ENCODE measurements at places on chromosomes 6 and 20.

DNA sequence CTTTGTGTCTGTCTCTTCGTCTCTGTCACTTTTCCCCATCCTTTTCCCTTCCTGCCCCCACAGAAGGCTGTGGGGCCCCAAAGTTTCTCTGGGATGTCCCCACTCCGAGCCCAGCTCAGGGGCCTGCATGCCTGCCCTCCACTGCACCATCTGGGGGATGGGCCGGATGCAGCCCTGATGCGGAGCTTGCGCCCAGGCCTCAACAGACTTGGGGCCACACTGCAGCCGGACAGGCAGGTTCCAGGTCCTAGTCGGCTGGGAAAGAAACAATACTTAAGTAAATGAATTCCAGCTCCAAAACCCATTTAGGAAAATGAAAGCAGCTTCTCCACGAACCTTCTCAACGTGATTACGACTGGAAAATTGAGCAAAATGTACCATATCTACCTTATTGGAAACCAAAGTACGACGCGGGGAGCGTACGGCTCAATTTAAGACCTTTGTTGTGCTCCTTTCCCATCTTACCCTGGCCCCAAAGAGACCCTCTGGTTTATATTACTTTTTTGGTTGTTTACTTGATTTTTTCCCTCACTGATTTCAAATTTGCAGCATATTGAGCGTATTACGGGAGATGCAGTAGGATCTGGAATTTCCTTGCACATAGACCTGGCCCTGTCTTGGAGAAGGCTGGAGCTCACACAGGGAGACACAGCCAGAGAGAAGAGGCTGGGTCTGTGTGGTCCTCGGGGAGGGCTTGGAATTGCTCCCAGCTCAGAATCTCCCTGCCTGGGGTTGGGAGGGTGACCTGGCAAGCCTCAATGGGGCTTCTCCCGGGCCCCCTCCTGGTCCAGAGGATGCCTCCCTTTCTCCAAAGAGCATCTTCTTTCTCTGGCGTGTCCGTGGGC lies 8.0 kb downstream of the FOXC1 start:
- peak; percentile 75 for DNase-seq

GRCh38 chr6:126086560-126086959 lies 100.2 kb downstream of the TRMT11 start:
- DNase-seq: no peak

DNA sequence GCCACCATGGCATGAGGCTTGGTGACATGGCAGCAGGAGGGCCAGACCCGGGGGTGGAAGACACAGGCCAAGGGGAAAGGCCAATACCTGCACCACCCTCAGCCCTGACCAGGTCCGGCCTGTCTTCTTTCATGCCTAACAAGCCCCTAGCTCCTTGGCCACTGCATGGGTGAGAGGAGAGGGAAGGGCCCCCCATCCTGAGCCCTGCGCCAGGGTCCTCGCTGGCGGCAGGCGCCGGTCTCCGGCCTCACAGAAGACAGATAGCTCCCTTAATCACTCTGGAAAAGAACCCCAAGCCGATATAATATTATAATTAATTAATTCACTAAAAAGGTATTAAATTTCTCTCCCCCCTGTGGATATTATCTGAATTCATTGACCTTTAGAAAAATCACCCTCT lies 41.4 kb downstream of the MDFI start:
- DNase-seq: no peak

DNA sequence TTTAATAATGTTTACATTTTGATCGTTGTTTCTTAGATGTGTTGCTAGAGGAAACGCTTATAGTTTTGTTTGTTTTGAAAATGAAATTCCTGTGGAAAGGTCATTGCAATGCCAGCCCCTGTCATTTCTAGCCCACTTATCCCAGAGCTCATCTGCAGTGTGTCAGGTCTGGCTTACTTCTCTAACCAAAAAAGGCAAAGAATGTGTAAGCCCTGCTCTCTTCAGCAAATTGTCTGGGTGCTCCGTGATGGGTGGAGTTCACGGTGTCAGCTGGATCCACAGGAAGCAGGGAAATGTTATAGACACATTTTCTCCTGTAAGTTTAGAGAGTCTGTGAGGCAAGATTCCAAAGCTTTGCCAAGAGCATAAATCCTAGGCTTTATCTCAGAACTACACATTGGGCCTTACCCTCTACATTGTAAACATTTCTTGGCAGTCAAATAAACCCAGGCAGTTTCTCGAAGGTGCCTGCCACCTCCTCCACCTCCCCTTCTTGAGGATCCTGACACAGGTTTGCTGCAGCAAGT lies 50.9 kb downstream of the RPRD1B start:
- no peak for DNase-seq

- no peak for DNase-seq
Measured at GRCh38 chr6:49151957-49152356, 311.1 kb downstream of the MMUT start.

GRCh38 chr6:50978380-50979170 lies 159.9 kb downstream of the TFAP2B start:
- DNase-seq: no peak

DNA sequence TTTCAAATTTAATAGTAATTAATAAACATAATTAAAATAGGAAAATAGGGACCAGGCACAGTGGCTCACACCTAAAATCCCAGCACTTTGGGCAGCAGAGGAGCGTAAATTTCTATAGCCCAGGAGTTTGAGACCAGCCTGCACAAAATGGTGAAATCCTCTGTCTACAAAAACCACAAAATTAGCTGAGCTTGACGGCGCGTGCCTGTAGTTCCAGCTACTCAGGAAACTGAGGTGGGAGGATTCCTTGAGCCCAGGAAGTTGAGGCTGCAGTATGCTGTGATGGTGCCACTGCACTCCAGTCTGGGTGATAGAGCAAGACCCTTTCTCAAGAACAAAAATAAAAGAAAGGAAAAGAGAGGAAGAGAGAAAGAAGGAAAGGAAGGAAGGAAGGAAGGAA lies 1387.0 kb upstream of the ADGRB3 start:
- no peak for DNase-seq

GRCh38 chr6:148528292-148528691 lies 185.7 kb downstream of the SASH1 start:
- no peak for DNase-seq

DNA sequence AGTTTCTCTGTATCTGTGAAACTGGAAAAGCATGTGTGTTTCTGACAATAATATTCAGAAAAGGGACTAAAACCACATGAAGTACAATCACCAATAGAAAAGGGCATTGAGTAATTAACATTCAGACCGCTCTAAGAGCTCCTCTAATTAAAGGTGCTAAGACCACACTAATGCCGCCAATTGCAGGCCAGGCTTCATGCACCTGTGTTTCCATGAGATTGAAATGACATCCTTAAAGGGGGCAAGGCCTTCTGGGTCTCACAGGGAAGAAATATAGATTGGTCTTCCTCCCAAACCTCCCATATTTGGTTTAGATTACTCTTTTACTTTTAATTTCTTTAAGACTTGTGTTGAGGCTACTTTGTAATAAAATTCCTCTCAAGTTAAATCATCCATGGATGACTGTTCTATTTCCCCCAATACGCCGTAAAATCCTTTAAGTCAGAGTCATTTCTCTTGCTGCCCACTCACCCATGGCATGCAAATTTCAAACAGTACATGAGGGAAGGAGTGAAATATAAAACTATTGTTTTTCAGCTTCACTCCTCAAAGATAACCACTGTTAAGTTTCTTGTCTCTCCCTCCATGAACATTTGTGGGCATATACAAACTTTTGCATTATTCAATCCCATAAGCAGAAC lies 110.6 kb downstream of the UBE3D start:
- DNase-seq: no peak

DNA sequence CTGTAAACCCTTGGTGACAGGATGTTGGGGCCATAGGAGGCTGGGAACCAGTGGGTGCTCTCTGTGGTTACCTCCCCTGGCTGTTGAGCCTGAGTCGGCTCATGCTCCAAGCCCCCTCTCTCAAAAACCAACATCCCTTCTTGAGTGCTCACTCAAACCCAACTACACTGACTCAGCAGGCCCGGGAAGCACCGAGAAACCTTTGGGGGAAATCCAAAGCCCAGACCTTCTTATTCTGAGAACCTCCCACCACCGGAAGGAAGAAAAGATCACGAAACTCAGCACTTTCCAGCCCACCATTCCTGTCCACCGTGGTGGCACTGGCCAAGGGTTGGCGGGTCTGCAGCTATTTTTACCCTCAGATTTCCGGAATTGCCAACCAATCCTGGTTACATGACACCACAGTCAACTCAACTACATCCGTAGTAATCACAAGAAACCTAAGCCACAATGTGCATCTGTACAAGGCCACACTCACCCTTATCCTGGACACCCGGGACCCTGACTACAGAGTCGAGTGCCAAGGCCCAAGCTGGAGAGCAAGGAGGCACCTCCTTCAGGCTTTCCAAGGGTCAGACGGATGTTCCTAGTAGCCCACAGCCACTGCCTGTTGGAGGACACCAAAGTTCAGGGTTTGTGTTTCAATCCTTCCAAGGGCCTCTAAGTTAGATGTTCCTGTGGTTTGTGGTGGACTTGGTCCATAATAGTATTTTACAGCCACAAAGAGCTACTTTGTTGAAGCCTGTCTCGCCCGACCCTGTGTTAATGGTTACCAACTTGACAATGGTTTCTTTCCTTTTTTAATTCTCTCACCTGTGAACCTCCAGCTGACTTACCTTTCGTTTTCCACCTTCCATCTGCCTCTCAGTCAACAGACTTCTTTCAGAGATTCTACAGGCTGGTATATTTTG lies 317.0 kb downstream of the CDC5L start:
- DNase-seq: peak; percentile 33

GRCh38 chr6:154520280-154520679 lies 9.8 kb upstream of the CNKSR3 start:
- no peak for DNase-seq

GRCh38 chr6:119454714-119455113 lies 105.2 kb upstream of the MAN1A1 start:
- DNase-seq: no peak

DNA sequence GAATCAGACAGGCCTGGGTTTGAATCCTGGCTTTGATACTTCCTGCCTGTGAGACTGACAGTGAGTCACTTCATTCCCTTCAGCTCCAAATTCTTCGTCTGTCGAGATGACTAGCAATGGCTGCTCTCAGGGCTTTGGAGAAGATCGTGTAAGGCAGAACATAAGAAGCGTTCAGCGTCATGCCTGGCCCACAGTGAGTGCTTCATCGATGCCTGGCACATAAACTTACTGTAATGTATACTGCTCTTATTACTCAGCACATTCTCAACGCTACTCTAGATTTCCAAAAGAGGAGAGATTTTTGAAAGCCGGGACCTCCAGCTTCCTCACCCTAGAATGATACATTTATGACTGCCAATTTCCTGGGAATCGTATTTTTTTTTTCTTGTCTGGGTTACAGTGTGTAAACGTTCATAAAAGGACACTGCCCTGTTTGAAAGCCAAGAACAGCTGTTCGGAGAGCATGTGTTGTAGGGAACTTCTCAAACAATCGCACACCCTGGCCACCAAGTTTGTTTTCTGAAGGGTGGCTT lies 16.2 kb upstream of the BCAS1 start:
- DNase-seq: no peak

- DNase-seq: no peak
Measured at GRCh38 chr6:138442663-138443062, 38.6 kb downstream of the HEBP2 start.

GRCh38 chr6:66553441-66553840 lies 846.4 kb upstream of the EYS start:
- DNase-seq: no peak

- no peak for DNase-seq
Measured at GRCh38 chr6:35044761-35045421, 96.2 kb downstream of the TCP11 start.

DNA sequence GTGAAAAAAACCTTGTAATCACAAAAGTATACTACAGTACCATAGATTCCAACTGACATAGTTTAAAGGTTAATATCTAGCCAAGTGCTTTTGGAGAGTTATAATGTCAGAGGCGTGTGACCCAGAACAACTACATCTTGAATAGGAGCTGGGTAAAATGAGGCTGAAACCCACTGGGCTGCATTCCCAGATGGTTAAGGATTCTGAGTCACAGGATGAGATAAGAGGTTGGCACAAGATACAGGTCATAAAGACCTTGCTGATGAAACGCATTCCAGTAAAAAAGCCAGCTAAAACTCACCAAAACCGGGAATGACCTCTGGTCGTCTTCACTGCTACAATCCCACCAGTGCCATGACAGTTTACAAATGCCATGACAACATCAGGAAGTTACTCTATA lies 22.4 kb upstream of the KIAA0408 start:
- DNase-seq: no peak

DNA sequence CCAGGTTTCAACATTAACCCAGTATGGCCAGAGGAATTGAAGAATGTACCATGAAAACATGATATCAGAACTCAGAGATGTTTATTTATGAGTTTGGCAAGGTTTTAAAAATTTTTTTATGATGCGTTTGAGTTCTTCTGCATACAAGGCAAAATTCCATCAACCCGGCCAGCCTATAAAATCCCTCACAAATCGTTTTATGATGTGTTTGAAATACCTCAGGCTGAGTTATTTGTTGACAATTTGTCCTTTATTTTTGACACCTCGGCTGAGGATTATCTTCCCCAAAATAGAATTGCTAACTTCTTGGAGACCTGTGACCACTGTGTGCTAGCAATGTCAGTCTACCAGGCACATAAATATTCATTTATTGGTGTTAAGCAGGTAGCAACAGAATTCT lies 91.9 kb upstream of the SLC24A3 start:
- DNase-seq: no peak

DNA sequence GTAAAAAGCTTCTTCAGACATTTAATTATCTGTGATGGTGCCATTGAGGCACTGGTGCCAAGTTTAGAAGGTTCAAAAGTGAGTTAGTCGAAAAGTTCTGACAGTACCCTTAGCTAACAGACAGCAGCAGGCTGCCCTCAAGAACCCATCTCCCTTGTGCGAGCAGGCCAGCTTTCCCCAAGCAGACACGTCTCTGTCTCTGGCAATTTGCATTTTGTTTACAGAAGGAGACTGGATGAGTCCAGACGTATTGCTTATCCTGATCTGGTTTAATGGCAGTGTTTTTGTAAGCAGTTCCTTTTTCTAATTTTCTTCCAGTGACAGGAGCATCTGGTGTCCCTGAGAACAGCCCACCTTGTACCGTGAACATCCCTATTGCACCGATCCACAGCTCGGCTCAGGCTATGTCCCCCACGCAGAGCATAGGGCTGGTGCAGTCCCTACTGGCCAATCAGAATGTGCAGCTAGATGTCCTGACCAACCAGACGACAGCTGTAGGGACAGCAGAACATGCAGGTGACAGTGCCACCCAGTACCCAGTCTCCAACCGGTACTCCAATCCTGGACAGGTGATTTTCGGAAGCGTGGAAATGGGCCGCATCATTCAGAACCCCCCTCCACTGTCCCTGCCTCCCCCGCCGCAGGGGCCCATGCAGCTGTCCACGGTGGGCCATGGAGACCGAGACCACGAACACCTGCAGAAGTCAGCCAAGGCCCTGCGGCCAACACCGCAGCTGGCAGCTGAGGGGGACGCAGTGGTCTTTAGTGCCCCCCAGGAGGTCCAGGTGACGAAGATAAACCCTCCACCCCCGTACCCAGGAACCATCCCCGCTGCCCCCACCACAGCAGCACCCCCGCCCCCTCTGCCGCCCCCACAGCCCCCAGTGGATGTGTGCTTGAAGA lies 58.3 kb upstream of the TMEM181 start:
- DNase-seq: no peak

DNA sequence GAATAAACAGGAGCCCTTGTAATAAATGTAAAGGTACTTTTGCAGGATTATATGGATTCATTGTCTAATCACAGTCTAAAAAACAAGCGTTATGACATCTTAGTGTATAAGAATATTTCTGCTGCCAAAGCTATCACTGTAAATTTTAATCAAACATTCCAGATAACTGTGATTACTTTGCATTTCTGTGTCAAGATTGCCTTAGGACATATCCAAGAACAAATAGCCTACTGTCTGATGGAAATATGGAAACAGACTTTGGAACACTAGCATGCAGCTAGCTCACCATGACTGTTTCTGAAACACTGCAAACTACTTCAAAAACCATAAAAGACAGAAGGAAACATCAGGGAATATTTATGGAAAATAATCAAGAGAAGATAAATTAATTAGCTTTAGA lies 248.7 kb upstream of the ASCC3 start:
- DNase-seq: no peak
